Fibroblast of the aortic adventitia (primary cell): ENCODE measurements at places on chromosomes 5 and 9.

DNA sequence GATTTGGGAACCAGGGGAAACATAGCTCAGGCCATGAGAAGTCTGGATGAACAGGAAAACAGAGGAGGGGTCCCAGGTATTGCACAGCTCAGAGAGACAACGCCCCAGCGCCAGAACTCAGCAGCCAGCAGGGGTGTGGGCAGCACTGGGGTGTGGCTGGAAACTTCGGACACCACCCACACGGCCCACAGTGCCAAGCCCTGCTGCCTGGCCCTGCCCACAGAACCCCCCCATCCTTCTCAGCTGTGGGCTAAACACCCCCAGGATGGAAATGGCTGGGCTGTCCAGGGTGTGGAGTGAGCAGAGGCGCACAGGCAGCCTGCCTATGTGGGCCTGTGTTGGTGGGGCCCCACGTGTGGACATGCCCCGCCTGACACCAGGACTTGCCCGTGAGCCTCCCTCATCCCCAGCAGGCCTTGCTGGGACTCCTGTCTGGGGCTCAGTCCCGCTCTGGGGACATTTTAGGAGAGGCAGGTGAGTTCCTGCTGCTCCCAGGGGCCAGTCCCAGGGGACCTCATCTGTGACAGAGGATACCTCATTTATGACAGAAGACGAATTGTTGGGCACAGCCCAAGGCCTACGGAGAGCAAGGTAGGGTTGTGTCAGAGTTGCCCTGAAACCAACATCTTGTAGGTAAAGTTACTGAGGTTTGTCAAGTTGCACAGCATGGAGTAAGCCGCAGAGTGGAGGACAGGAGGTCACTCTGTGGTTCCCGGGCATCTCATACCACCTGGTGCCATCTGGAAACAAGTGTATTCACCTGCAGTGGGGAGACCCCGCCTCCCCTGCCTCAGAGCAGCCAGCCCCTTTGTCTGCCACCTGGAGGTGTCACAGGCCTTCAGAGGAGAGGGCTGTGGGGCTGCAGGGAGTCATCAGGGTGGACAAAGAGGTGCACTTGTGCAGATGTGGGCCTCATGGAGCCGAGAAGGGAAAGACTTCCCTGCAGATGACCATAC, 183.2 kb downstream of the AUH start:
- no peak for DNase-seq

GRCh38 chr5:55027595-55027994, 3.5 kb downstream of the GZMK start:
- no peak for DNase-seq

GRCh38 chr5:58875599-58875998, 292.7 kb downstream of the RAB3C start:
- DNase-seq: no peak

GRCh38 chr5:14321936-14322335, 178.8 kb downstream of the TRIO start:
- DNase-seq: no peak

DNA sequence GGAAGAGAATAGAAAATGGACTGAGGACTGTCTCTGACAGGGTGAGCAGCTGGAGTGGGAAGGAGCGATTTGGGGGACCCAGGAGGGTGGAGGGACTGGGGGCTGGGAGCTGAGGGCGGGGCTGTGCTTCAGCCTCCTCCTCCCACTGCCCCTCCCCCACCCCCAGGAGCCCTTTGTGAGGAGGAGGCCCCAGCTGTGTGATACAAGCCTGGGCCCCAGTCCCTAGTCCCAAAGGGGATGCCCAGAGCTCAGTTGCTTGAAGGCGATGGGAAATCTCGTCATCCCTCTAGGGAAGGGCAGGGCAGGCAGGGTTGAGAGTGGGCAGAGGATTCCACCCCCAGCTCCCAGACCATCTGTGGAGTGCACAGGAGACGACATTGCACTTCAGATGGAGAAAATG, at the start of gene SPATA31E1:
SPATA31E1 (plus strand) TSS at position 251 of the 400 bp plus-strand sequence; CDS start at position 266, 15 bp downstream.
- no peak for DNase-seq

GRCh38 chr9:36189976-36190375, 745 bp upstream of the CLTA start:
- no peak for DNase-seq

DNA sequence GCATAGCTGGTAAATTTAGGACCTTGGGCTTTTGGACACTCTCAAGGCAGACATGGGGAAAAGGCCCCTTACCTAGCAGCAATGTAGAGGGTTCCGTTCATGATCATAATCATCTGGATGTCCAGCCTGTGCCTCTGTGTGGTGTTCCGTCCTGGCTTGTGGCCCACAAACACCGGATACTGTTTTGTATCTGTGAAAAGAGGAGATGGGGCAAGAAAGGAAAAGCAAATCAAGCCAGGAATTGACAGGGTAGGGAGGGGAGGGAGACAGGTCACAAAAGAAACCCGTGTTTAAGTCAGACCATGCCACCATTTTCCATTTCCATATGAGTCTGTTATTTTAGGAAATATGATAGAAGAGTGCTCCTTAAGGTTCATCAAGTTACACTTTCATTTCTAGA, 72.5 kb downstream of the SEMA6A start:
- no peak for DNase-seq

DNA sequence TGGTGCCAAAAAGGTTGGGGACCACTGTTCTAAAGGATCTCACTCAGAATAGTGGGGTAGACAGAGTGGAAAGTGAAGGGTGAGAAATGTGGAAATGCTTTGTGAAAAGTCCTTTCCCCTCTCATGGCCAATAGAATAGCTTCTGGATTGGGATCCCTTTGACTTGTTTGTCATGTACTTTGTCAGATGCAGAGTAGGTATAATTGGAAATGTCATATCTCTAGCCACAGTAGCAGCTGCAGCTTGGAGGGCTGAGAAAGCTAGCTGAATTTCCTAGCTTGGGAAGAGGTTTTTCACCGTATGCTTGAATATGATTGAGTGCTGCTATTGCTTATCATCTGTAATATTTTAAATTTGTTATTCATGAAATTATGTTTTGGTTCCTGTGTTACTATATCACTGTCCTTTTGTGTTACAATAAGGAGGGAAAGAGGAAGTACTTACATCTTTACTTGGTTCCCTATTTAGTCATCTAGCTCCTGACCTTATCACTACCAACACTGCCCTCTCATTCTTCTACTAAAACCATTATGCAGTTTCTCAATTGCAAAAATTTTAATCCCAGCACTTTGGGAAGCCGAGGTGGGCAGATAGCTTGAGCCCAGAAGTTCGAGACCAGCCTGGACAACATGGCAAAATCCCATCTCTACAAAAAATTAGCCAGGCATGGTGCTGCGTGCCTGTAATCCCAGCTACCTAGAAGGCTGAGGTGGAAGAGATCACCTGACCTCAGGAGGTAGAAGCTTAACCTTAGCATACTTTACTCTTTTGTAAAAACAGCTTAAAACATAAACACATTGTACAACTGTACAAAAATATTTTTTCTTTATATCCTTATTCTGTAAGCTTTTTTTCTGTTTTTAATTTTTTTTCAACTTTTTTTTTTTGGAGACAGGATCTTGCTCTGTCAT, 12.4 kb downstream of the SLC30A5 start:
- no peak for DNase-seq

DNA sequence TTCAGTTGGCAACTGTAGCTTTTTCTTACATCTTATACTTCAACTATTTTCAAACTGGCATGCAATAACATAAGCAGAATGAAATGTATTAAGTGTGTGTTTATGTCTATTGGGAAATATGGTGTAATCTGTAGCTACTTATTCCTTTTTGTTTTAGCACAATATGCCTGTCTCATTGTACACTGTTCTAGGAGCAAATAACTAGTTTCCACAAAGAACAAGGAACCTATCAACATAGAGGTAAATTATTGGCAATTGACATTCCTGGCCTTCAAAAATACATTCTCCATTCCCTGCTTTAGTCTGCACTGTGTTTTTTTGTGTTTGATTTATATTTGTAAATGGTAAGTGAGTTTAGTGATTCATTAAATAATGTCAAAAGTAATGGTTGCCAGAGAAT, 75.7 kb downstream of the FBXL7 start:
- DNase-seq: peak; percentile 65

GRCh38 chr5:133994990-133995333, 9.8 kb downstream of the VDAC1 start:
- DNase-seq: no peak

GRCh38 chr9:126009047-126009446, 261.9 kb downstream of the PBX3 start:
- no peak for DNase-seq

DNA sequence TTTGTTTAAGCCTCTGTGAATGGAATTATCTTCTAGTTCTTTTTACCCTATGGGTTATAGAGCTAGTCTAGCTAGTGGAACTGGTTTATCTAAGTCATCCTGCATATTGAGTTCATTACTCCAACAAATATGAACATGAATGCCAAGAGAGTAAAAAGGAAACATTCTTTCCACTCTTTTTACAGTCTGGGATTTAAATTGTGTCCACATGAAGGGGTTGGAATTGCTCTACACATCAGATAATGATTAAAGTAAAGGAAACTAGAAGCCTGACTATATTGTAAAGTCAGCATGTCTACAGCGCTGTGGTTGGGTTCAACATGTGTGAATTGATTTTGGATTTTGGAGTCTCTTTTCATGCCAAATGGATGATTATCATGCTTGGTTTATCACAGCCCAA, 173.1 kb downstream of the CCDC171 start:
- DNase-seq: peak; percentile 65

DNA sequence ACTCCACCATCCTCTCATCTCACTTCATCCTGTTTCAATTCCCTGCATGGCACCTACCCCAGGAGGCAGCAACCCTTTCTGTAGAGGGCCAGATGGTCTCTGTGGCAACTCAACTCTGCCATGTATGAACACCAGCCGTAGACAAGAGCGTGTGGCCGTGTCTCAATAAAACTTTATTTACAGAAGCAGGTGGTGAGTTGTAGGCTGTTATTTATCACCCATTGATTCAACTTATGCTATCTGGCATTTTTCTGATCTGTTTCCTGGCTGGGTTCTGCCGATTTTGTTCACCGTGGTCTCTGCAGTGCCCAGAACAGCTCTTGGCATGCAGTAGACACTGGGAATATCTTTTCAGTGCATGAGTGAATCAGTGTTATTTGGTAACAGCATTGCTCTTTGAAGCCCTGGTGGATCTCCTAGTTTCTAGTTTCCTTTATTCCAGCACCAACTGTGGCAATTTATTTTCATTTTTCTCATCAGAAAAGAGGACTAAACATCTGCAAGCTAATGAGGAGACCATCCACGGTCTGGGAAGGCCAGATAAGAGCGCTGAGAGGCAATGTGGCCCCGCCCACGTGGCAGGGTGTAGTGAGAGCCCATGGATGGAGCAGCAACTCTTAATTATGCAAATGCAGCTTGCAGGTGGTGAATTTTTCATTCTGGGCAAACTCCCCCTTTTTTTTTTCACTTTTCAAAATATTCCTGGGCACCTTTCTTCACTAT, 77.9 kb downstream of the CTSL start:
- no peak for DNase-seq

DNA sequence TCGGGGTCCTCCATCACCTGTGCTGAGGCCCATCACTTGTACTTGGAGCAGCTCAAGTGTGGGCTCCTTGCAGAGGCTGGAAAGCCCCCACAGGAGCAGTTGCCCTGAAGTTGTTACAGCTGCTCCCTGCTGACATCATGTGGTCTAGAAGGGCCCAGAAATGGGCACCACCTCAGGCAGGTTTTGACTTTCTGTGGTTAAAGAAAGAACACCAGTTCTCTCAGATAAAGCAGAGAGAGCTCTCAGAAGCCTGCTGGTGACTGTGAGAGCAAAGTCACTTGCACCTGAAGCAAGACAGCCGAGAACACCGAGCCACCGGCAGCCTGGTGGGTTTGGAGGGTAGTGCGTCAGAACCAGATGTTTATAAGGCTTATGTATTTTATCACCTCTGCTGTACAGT, 70.4 kb downstream of the MVB12B start:
- no peak for DNase-seq

DNA sequence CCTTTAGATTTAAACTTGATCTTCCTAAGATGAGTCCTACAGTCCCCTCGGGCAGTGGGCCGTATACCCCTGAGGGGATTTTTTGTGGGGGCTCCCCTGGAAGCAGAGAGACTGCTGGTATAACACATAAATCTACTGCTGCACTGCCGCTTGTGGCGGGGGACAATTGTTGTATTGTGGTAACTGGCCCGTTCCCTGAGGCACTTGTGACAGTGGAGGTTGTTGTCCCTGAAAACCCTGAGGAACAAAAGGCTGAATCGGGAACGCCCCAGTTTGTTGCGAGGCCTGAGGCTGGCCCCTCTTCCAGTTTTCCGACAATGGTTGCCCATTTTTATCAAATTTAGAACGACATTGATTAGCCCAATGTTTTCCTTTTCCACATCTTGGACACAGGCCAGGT, 4.7 kb upstream of the TMEM141 start:
- no peak for DNase-seq

DNA sequence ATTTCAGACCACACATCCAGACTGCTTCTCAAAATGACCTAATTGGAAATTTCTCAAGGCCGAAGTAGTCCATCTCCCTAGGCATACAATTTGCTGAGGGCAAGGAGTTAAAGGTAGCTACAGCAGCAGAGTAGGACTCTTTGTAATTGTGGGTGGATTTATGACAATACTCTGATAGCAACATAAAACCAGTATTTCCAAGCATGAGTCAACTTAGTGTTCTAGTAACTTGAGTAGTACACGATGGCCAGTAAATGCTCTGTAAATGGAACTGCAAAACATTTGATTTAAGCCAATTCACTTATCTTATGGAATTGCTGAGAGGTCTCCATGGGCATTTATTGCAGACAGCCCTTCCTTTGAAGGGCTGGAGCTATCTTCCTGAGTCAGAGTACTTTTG, 352.2 kb downstream of the PLK2 start:
- DNase-seq: peak; percentile 10

GRCh38 chr5:62199792-62200716, 106.0 kb upstream of the KIF2A start:
- DNase-seq: no peak

DNA sequence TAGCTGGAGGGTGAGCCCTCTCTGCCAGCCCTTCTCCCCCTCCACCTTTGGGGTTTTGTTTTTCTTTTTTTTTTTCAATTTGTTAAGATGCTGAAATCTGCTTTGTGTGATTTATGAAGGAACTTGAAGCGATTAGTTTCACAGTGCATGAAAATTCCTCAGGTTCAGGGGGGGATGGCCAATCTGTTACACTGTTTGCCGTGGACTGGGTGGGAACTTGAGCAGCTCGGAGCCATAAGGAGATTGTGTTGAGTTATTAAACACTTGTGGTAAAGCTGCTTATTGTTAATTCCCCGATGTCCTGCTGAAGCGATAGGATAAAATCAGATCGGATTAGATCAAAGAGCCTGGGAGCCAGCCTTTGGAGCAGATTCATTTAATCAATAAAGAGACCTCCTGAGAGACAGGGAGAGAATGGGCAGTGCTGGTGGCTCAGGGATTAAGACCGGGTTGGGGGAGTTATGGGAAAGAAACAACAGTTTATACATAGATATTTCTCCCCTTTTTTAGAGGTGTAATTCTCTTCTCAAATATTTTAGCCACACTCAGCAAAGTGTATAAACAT, 105.8 kb upstream of the SPATA31D4 start:
- DNase-seq: no peak

DNA sequence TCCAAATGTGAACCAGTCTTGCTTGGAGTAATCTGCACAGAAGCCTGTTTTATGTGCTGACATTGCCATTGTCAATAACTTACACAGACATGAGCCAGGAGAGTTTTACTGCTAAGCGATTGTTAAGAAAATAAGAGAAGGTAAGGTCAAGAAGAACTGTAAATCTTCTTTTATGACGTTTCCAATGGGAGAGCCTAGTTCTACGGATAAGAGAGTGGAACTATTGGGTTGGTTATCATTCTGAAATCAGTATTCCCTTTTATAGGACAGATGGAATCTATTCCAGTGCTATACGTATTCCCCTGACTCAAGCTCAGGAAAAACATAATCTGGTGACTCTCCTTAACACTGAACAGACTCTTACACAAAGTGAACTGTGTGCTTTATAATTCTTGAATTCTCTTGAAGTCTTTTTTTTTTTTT, 137.9 kb upstream of the OTULINL start:
- DNase-seq: peak; percentile 70

- DNase-seq: peak; percentile 79
Observed at GRCh38 chr5:134524272-134524825, 1.1 kb upstream of the JADE2 start.
